Right renal cortex interstitium (tissue), 3 donors: ENCODE measurements at places on chromosomes 2 and 18.
A peak's percentile ranks its signal among the peaks of the same experiment; 100 is the strongest.

GRCh38 chr2:105929516-105929915 lies 184.8 kb downstream of the NCK2 start:
- DNase-seq, result no peak

DNA sequence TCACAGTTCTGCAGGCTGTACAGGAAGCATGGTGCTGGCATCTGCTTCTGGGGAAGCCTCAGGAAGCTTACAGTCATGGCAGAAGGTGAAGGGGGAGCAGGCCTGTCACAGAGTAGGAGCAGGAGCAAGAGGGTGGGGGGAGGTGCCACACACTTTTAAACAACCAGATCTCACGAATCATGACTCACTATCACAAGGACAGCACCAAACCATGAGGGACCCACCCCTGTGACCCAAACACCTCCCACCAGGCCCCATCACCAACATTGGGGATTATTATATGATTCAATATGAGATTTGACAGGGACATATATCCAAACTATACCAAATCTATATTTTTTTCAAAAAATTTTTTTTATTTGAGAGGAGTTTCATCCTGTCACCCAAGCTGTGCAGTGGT lies 51.0 kb upstream of the GLS start:
- no peak for DNase-seq

DNA sequence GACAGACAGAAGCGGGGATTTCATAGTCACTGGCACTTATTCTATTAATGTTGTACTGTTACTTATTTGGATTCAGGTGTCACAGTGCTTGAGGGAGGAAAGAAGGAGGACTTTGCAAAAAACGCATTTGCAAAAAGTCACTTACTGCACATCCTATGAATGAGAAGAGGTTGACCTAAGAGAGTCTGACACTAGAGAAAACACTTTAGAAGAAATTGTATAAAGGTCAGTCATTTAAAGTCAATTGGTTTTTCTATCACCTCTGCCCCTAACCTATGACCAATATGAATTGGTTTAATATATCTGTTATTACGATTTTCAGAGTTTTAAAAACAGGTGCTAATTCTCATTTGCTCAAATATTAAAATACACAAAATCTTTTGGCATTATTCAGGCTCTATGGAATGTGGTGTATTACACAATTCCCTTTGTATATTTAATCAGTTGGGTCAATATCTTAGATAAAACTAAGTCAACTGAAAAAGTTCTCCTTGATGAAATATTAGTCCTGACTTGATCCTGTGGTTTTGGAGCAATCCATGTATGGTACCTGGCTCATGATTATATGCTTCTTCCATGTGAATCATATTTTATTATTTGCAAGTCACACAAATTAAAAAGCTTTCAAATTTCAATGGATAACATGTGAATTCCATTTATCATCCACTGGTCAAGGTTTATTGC lies 157.4 kb downstream of the CDH2 start:
- no peak for DNase-seq

DNA sequence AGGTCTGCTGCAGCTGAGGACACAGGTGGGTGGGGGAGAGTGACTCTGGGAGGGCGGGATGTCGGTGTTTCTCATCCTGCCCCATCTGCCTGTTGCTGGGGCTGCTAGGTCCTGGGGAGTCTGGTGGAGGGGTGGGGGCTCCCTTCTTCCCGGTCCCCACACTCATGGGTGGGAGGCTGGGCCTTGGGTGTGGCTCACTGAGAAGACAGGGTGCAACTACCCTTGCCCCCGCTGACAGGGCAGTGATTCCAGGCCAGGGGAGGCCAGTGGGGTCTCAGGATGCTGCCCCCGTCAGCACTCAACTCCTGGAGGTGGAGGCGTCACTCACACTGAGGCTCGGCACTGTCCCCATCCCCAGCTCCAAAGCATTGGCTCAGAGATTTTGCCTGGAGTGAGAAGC lies 7.7 kb upstream of the NFATC1 start:
- no peak for DNase-seq

DNA sequence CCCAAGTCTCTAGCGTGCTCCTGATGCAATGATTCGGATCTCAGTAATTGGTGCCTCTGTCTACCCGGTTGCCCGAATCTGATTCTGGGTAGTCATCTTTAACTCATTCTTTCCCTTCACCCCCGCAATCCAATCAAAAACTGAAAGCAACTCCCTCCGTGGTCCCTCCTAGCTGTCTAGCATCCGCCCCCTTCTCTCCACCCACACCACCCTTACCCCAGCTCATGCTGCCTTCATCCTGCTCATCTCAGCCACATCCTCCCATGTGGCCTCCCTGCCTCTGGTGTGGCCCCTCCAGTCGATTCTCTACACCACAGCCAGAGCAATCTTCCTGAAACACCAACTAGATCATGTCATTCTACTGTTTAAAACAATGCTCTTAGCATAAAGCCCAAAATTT lies 62.3 kb downstream of the TTC32 start:
- DNase-seq, result no peak

DNA sequence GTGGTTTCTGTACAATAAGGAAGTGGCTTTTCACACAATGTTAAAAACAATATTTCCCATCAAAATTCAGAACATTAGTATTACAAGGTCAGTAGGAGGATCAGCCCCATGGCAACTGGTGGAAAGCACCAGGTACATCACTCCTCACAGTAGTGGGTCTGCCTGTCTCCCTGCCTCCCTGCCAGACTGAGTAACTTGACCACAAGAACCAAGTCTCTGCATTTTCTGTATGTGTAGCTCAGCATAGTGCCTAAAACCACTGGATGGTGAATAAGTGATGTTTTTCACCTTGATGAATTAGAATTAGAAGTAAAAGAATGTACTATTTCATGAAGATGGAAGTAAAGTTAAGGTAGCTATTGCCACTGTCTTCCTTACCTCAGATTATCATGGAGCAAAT lies 4.1 kb upstream of the WDR7 start:
- no peak for DNase-seq

- DNase-seq, result no peak
These were observed 221.4 kb downstream of the CLIP4 start for GRCh38 chr2:29336341-29337241.

- no peak for DNase-seq
These were observed 304.1 kb upstream of the FAM98A start for GRCh38 chr2:33903215-33903614.

GRCh38 chr2:173520918-173521317 lies 166.2 kb downstream of the CDCA7 start:
- no peak for DNase-seq

GRCh38 chr2:175442441-175442840 lies 260.9 kb upstream of the ATP5MC3 start:
- DNase-seq, result no peak

DNA sequence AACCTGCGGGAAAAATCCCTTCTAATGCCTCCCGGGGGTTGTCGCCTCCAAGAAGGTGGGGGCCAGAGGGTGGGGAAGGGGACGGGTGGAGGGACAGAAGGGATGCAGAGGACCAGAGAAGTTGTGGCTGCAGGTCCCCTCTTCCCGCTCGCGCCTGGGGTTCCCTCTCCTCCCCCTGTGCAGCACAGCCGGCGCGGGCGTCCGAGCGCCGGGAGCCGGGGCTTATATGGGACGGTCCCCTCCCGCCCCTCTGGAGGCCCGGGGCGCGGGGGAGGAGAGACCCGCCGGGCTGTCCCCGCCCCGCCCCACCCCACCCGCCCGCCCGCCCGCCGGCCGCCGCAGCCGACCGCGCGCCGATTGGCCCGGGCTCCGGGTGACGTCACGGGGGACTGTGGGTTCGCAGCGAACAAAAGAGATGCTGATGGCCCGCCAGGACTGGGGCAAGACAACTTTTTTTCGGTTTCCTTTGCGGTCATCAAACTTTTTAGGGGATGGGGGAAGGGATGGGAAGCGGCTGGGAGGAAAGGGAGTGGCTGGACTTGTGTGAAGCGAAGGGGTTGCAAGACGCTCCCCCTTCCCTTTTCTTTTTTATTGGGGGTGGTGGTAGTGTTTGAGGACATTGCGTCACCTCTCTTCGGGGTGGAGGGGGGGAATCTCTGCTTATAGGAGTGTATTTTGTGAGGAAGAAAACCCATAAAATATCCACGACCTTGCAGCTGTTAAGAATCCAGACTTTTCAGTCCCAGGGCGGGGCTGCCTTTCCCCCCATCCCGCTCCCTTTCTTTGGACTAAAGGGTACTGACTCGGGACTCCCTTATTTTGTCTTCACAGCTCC lies at the start of gene FN1:
Gene FN1, minus strand, starts transcription at position 199 of the 835 bp plus-strand sequence. CDS start 266 bp downstream, outside the sequence.
- DNase-seq, result peak; percentile 85

DNA sequence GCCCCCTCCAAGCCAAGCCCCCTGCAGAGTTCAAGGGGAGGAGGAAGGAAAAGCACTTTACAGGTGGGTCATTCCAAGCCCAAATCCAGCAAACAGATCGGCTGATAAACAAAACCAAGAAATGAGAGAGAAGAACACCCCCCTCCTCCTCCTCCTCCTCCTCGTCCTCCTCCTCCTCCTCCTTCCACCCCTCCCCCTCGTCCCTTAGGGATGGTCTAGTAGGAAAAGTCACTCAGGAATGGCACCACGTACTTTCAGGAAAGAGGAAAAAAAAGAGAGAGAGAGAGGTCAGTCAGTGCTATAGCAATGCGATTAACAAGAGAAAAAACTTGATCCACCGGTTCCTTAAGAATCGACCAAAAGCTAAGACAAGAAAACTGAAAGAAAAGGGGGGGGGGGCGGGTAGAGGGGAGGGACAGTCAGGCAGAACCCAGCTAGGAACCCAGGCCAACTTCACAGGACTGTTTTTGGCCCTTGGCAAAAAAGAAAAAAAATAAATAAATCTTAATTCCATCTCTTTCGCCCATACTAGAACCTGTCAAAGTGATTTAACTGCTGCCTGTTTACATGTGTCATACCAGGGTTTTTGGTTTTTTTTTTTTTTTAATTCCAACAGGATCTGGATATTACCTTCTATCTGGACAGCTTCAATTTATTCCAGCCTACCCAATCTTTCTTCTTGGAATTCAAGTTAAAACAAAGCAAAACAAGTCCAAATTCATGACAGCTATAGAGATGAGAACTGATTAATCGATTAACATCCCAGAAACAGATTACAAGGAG lies 906 bp downstream of the IKZF2 start:
- no peak for DNase-seq

GRCh38 chr2:226159875-226160479 lies 639.6 kb downstream of the IRS1 start:
- no peak for DNase-seq

DNA sequence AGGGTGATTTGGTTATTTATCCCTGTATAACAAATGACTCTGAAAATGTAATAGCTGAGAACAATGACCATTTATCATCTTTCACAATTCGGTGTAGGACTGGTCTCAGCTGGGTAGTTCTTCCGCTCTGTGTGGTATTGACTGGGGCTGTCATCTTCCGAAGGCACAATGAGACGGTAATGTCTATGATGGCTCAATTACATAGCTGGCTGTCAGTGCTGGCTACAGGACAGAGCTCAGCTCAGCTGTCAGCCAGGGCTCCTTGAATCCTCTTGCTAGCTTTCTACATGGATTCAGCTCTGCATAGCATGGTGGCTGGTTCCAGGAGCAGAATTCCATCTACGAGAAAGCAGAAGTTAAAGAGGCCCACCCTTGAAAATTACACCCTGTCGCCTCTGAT lies 483.8 kb downstream of the TDRD15 start:
- DNase-seq, result no peak

- DNase-seq, result no peak
These were observed 95.2 kb downstream of the BIN1 start for GRCh38 chr2:127011796-127012195.

DNA sequence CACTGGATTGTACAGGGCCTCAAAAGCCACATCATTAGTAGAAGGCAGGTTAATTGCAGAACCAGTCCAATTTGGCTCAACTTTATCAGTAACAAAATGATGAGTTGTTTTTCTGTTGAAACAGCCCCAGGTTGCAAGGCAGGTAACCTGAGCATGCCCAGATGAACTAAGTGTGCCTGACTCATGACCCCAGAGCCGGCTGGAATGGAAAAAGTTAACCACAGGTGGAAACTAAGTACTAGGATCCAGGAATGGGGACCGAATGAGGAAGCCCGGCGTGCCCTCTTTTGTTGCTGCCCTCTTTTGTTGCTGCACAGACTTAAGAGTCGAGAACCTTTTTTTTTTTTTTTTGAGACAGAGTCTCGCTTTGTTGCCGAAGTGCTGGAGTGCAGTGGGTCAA lies 79.5 kb upstream of the YWHAQ start:
- DNase-seq, result no peak

DNA sequence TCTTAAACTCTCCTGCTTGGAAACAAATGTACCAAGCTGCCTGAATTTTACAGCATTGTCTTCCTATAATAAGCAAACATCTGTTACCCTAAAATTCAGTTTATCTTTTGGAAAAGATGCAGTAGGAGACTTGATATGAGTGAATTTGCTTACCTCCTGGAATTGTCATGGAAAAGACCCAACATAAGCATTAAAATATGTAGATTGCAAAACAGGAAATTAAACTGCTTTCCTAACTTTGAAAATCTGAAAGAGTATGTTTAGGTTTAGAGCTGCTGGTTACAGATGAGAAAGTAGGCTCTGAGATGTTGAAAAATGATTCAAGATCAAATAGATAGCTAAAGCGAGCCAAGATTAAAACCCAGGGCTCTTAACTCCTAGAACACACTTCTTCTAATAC lies 316.5 kb downstream of the SOX11 start:
- no peak for DNase-seq

GRCh38 chr2:161842736-161843433 lies 218.7 kb downstream of the SLC4A10 start:
- no peak for DNase-seq

DNA sequence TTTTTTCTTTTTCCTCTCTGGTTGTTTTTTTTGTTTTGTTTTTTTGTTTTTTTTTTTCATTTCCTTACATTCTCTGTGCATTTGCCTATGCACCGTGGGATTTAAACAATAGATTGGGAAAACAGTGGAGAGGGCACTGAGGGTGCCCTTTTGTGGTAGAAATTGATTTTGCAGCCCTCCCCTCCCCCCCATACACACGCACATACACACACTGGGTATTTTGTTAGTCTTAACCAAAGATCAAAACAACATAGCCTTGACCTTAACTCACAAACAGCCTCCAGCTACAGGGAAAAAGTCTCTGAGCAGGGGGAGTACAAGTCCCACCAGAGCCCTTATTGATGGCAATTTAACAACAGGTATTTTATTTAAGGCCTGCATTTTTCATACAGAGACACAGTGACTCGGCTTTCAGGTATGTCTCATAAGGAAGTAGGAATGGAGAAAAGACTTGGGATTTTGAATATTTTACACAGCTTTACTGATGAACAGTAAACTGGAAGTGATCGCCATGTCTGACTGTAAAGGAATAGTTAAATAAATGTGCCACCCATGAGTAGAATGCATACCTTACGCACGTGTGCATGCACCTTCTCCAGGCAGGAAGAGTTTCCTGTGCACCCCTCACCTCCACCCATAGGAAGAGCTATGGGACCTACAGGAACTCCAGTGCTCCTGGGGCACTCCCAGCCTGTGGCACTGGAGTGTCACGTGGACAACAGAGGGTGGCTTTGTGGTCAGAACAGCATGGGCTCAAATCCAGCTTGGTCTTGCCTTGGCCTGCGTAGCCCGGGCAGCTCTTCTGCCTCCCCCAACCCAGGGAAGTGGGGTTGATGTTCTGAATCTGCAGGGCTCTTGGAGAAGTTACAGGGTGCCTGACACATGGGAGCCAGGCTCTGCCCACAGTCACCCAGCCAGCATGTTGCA lies 266.4 kb downstream of the ANAPC1 start:
- no peak for DNase-seq

- no peak for DNase-seq
These were observed 255.8 kb downstream of the ERBB4 start for GRCh38 chr2:212282671-212283261.

- DNase-seq, result no peak
These were observed 14.6 kb downstream of the ZNF519 start for GRCh38 chr18:14117606-14118005.

GRCh38 chr2:70243806-70244584 lies 4.4 kb downstream of the TIA1 start:
- DNase-seq, result no peak

- DNase-seq, result no peak
These were observed 13.4 kb upstream of the HPCAL1 start for GRCh38 chr2:10289352-10289751.
